ENCODE measurements at places on chromosomes 1 and 21.

- no peak for DNase-seq
These were observed 415.7 kb upstream of the ZP4 start for GRCh38 chr1:238306411-238306810.

GRCh38 chr21:38311765-38312164 is 55.0 kb downstream of the KCNJ15 start:
- peak; percentile 25 for DNase-seq

- no peak for DNase-seq
These were observed 119.1 kb upstream of the DMRTA2 start for GRCh38 chr1:50542362-50542761.

DNA sequence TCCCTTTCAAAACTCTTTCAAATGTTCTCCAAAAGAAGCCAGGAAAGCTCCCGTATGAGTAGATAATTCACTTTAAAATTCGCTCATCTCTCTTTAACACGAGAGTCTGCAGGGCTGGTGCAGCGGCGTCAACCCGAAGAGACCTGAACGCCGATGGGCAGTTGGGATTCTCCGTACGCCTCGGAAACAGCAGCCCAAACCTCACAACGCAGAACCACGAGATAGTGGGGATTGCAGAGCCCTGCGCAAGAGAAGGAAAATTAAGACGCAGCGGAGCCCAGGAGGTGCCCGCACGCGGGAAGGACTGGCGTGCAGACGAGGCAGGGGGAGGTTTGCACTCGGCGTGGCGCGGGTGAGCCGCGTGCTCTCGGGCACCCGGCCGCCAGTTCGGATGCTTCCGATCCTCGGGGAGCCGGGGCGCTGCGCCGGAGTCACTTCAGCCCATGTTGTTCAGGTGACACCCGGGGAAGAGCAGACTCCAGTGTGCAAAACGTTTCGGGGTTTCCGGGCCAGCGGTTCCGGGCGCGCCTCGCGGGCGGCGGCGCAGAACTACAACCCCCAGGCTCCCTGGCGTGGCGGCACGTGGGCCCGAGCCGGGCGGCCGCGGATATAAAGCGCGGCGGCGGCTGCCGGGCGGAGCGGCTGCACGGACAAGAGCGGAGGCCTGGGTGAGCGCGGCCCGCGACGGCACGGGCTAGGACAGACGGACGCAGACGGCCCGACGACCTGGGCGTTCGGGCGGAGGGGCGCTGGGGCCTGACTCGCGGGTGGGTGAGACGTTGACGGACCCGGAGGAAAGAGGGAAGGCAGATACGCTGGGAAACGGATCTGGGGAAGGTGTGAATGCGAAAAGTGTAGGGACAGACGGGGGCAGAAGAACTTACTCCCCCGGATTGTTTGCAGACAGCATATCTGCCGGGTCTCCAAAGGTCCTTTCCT is at the start of gene NPL:
NPL (plus strand) TSS at position 636 of the 939 bp plus-strand sequence. CDS start 4,599 bp downstream, outside the sequence.
- peak; percentile 78 for DNase-seq

DNA sequence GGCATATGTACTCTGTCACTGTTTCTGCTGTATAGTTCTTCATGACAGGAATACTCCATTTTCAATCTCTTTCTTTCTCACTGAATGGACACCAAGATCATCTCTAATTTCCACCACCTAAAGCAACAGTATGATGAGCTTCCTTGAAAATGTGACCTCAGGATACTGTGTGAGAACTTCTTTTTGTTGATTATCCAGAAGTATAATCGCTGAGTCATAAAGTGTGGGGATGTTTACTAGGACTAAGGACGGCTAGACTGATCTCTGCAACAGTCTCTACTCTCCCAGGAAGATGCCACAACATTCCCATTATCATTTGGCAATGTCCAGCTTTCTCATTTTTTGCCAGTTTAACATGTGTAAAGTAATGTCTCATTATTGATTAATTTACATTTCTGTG is 70.3 kb downstream of the TNFSF18 start:
- no peak for DNase-seq

DNA sequence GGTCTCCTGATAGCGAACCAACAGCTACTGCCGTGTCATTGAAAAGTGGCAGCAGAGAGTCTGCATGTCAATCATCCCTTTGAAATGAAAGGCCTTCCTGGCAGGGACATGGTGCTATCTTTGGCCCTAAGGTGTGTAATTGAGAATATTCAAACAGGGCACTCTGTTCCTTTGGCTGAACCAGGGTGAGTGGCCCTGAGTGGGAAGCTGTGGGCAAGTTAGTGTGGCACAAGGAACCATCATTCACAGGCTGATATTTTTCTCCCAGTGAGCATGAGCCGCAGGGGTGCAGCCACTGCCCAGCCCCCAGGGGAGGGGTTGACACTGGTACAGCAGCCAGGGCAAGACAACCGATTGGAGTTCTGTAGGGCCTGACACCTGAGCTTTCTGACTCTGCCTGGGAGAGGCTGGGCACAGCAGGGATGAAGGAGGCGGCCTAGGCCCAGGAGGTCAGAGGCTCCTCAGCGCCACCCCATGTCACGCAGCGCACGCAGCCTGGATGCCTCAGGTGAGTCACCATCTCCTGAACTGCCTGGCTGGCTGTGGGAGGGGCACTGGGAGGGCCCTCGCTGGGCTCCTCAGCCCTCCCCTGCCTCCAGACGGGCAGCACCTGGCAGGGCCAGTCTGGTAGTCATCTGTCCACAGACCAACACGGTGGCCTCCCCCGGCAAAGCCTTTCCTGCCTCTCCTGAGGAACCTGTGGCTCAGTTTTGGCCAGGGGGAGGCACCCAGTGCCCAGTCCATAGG is 13.2 kb downstream of the QSOX1 start:
- DNase-seq: no peak

DNA sequence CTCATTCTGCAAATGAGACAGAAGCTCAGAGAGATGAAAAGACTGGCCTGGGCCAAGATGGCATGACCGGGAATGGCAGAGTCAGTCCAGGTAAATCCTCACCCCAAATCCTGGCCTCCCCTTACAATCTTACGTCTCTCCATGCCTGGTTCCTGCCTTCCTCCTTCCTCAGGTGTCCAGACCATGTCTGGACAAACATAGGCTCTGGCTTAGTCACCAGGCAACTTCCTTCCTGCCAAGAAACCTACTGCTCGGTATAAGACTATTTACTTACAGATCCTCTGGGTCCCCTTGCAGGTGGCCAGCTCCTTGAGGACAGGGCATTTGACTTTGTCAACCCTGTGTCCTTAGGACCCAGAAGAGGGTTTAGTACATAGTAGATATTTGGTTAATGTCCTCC is 69.4 kb upstream of the ROR1 start:
- no peak for DNase-seq

GRCh38 chr1:44811234-44811633 is 2.9 kb downstream of the BTBD19 start:
- DNase-seq: no peak

- DNase-seq: no peak
These were observed 1084.2 kb upstream of the NCAM2 start for GRCh38 chr21:19914028-19914427.

- DNase-seq: no peak
These were observed 22.3 kb downstream of the ZBTB8B start for GRCh38 chr1:32487182-32487581.
